ENCODE measurements at places on chromosomes 3 and 15.

- no peak for DNase-seq
Observed at GRCh38 chr15:59020322-59020721, 32.9 kb downstream of the RNF111 start.

GRCh38 chr3:169980055-169980454 lies 13.4 kb downstream of the SEC62 start:
- DNase-seq = no peak

GRCh38 chr15:73986055-73986775 lies 5.9 kb downstream of the STOML1 start:
- DNase-seq = no peak

- no peak for DNase-seq
Observed at GRCh38 chr3:129442486-129442885, 2.5 kb downstream of the IFT122 start.

GRCh38 chr3:149277331-149277813 lies 55.7 kb upstream of the CP start:
- no peak for DNase-seq

- DNase-seq = no peak
Observed at GRCh38 chr15:81000144-81000623, 539 bp upstream of the TLNRD1 start.

DNA sequence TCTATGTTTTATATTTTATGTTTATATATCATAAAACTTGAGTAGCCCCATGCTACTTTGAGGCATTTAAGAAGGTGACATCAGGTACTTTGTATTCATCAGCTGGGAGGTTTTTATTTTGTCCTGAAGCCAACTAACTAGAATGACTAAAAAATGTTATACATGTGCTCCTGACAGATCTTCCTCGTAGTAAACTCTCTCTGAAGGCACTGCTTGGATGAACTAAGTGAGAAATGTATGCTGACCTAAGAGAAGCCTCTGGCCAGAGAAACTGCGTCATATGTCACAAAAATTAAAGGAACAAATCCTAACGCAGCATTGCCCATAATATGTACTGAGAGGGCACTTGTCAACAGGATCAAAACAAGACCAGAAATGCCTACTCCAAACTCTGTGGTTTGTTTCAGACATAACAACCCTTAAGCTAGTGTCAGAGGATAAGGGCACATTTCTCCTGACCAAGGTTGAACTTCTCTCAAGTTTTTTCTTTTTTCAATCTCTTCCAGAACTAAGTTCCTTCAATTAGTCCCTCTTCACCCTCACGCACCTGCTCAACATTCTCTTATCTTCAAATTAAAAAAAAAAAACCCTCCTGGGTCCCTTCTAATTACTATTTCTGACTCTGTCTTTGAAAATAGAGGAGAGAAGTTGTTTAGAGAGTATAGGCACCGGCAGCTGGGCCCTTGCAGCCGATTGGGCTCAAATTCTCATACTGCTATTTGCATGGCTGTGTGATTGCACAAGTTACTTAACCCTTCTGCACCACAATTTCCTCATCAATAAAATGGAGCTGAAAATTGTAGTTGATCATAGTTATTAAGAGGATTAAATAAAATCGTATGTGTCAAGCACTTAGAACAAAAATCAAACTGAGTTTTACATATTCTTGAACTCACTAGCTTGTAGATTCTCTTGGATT lies 159.0 kb downstream of the FRMD5 start:
- no peak for DNase-seq

DNA sequence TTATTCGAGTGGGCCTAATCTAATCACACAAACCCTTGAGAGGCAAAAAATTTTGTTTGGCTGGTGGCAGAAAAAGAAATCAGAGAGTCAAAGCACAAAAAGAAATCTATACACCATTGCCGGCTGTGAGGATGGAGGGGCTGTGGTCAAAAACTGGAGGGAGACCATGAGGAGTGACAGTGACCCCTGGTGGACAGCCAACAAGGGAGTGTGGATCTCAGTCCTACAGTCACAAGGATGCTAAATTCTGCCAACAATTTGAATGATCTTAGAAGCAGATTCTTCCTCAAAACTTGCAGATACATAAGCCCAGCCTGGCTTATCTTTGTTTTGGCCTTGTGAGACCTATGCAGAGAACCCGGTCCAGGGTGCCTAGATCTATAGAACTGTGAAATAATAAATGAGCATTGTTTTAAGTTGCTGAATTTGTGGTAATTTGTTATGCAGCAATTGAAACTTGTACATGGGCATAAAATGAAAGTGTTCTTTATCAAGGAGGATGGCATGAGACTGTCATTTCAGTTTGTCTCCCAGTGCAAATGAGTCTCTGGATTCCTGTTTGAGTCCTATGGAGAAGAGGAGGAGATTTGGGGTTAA lies 103.0 kb upstream of the ARHGEF26 start:
- DNase-seq = peak; percentile 59

DNA sequence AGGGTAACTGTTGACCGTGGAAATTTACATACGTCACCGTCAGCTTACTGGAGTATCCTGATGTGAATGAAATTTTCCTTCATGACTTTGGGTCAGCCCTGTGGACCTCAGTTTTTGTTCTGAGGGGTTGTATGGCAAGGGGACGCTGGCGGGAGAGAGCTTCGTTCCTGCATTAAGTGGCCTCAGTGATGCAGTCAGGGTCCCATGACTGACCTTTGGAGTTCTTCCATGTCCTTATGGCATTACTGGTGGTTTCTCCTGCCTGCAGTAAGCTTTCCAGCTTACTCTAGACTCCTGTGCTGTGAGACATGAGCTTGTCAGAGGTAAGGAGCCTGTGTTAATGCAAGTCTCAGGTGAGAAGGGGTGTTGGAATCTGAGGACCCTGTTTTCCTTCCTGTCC lies 1.8 kb downstream of the CD276 start:
- no peak for DNase-seq

GRCh38 chr3:105674437-105675065 lies 194.3 kb downstream of the CBLB start:
- DNase-seq = no peak

- no peak for DNase-seq
Observed at GRCh38 chr3:31227131-31227562, 305.6 kb upstream of the STT3B start.

GRCh38 chr15:96358001-96358801 lies 27.7 kb downstream of the NR2F2 start:
- no peak for DNase-seq

DNA sequence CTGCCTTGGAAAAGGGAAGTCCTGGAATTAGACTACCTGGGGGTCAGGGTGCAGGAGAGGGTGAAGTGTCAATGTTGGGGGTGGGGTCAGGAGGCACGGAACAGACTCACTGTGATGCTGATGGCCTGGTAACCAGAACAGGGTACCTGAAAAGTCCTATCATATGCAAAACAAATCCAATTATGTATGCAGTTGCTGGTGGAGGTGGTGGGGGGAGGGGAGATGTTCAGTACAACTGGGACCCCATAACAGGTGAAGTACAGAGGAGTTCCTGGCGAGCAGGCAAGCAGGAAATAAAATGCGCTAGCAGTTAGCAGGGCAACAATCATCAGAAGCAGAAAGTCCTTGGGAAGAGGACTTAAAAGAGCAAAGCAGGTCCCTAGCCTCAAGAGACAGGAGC lies 4.2 kb upstream of the KATNBL1 start:
- DNase-seq = no peak

DNA sequence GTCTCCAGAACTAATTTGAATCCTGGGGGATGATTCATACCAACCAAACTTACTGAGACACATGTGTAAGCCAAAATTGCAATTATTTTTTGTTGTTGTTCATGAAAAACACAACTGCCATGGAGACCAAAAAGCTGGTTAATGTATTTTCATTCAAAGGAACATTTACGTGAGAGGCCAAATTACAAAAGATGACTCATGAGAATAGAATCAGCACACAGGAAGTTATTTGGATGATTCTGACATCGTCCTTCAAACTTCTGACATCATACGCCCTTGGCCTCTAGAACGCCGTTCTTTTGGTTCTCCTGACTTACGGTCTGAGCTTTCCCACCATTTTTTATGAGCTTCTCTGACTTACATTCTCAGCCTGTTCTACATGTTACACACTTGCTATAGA lies 3.0 kb upstream of the ZNF280D start:
- DNase-seq = no peak

DNA sequence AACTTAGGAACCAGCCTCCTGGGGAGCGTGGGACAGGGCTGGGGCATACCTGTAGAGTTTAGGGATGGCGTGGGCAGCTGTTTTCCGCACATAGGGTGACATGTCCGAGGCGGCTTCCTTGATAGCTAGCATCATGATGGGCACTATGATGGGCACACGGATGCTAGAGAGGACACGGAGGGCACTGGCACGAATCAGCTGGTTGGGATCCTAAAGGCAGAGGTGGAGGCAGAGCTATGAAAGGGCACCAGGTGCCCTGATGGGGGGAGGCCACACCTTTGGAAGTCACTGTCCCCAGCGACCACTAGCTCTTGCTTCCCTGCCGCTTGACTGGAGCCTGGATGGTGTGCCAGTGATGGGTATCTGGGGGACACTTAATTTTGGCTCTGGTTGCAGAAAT lies 28.3 kb downstream of the AP3B2 start:
- DNase-seq = no peak

DNA sequence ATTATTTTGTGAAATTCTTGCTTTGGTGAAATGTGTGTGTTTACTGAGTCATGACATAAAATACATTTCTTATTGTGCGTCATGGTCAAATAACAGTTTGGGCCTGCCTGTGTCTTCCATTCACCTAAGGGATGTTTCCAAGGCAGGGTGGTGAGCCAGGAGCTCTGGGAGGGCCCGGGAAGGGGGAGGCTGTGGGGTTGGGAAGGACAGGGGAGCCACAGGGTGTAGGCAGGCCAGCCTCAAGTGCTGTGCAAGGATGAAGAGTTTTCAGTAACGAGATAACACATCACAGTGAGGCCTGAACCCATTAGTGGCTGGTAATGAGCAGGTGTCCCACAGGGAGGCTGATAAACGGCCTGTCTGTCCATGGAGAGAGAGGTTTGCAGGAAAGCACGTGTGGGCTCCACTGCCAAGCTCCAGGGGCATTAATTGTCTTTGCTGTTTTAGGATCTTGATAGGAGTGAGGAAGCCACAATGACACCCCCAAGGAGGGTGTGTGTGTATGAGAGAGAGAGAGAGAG lies 35.6 kb upstream of the SEC13 start:
- DNase-seq = no peak

GRCh38 chr3:161291191-161291901 lies 70.2 kb downstream of the NMD3 start:
- no peak for DNase-seq

GRCh38 chr3:13781417-13781816 lies 98.5 kb downstream of the WNT7A start:
- DNase-seq = no peak

- no peak for DNase-seq
Observed at GRCh38 chr3:43949594-43949993, 258.9 kb downstream of the ABHD5 start.

- no peak for DNase-seq
Observed at GRCh38 chr15:72307026-72307425, 12.9 kb downstream of the CELF6 start.

DNA sequence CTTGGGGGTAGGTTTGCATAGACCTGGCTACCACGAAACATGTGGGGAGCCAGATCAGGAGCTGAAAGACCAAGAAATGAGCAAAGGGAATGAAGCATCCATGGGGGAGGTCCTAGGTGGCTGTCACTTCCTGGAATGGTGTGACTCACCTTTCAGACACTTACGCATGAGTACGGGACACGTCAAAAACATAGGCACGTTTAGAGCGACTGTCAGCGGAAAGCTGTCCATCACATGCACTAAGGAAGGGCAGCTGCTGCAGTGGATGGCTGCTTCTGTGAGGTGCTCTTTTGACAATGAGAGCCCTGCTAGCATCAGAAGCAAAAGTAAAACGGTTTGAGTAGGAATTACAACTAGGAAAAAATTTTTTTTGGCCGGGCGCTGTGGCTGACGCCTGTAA lies 244.6 kb upstream of the CCDC54 start:
- DNase-seq = no peak

GRCh38 chr15:91027677-91028076 lies 5.3 kb upstream of the VPS33B start:
- no peak for DNase-seq

- no peak for DNase-seq
Observed at GRCh38 chr3:154015307-154015706, 105.9 kb upstream of the ARHGEF26 start.

DNA sequence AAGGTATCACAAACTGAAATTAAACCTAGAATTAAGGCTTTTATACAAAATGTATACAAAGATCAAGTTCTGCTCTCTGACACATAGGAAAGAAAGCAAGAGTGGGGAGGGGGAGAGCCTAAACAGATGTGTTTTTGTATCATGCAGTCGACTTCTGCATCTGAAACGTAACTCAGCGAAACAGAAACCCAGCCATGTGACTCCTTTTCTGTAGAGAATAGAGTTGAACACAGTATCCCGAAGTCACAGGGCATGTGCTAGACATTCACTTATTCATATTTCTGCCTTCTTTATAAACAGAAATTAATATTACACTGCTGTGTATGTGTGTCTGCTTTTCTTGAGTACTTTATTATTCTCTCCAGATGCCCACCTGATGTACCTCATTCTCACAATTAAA lies 121.0 kb downstream of the PDZRN3 start:
- no peak for DNase-seq

DNA sequence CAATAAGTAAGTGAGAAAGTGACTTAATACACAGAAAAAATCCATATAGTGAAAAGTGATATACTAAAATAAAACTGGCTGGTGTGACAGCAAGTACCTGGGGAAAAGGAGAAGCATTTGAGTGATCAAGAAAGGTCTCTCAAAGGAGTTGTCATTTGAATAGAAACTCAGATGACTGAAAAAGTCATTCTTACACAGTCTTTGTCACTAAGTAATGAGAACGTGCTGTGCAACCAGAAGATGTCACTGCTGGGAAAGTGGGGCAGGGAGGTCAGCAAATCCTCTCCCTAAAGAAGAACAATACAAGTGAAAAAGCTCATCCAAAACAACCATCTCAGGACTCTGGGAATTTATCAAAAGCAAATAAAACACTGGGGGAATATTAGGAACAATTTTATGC lies 317.5 kb upstream of the TRIM42 start:
- DNase-seq = no peak

DNA sequence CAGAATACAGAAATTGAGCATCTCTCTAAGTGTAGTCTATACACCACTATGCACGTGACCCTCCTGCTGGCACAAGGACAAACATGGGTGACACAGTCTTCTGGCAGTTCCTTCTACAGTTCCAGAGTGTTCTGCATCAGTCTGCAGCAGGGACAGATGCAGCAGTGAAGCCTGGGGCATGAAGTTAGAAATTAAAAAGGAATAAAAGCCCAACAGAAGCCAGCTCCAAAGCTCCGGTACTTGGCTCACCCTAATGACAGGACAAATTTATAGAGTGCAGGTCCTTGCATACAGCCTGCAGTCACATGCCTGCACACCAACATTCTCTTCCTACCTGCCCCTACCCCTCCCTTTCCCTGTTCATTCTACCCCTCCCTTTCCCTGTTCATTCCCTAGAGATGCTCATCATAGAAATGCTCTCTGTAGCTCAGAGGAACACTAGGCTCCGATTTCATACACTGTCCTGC lies 15.0 kb downstream of the UACA start:
- DNase-seq = no peak

DNA sequence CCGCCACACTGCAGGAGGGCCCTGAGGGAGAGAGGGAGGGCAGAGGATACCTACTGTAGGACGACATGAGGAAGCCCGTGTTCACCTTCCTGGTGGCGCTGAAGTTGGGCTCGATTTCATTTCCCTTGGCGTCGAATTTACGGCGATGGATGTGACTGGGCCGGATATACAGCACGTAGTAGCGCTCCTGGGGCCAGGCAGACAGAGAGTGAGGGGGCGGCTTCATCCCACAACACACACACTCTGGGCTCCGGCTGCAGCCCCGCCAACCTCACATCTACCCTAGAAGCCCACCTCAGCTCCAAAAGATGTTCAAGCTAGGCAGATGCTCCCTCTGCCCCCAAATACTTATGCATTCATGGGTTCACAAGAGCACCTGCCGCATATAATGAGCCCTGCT lies 4.5 kb downstream of the ARPIN start:
- no peak for DNase-seq
